ENCODE measurements at places on chromosomes 1 and 21.
A peak's percentile ranks its signal among the peaks of the same experiment; 100 is the strongest.

DNA sequence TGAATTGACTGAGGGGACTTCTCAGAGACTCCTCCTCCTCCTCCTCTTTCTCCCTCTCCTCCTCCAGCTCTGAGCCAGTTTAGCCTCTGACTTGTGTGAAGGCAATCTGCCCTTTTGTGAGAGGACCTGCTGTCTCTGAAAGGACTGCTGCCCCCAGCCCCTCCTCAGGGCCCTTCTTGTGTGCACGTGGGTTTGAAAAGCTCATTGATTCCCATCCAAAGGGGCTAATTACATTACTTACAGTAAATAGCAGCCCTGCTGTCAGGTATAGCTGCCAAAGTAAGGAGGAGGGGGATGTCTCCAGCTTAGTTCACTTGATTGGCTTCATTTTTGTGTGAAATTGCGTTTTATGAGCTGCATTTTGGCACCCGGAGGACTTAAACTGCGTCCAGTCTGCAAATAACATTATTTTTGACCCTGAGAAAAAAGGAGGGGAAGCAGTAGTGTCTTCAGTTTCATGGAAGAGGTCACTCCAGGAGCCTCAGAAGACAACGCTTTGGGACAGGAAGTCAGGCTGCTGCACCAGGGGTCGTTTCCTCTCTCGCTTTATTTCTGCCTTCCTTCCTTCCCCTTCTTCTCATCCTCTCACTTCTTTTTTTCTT lies 1.8 kb upstream of the LHX9 start:
- no peak for DNase-seq

DNA sequence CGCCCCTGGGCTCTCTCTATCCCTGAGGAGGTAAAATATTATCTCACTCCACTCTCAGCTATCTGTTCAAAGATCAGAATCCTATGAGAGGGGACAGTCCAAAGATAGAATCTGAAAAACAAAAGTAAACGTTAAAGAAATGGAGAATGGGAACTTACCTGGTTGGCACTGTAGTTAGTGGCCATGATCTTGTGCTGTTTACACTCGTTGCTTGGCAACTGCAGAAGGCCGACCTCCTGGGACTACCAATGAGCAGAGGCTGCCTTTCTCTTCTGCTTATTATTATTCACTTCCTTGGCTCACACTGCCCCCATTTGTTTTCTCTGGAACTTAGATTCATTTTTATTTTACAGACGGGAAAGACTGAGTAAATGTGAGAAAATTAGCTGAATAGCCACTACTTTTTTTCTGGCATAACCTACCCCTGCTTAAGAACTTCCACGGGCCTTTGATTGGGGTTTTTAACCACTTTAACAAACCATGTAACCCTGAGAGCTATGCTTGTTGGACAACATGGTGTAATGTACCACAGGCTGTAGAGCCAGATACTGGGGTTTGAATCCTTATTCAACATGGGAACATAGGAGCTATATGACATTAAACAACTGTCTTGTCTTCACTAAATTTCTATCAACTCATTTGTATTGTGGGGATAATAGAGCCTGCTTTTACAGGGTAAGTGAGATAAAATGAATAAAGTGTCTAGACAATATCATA lies at the start of gene CFAP126:
CFAP126 (minus strand) TSS at position 193 of the 717 bp plus-strand sequence; CDS start at position 185, 8 bp downstream.
- no peak for DNase-seq

- no peak for DNase-seq
Measured at GRCh38 chr1:34057347-34058130, 107.5 kb downstream of the CSMD2 start.

- DNase-seq: no peak
Measured at GRCh38 chr1:5926686-5927435, 65.4 kb downstream of the NPHP4 start.

DNA sequence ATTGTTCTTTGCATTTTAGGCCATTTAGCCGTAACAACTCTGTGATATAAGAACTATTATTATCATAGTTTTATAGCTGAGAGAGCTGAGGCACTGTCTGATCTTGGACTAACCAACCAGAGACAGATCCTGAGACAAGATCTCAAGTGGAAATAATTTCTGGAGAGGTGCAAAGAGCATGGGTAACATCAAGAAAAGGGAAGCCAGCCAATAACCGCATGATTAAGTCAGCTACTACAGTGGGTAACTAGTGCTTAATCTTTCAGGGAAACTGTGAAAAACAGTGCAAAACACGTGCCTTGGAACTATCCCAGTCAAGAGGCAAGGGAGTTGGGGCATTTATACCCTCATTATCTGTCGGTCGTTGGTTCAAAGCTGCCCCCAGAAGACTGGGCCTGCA lies 105.8 kb downstream of the OMA1 start:
- no peak for DNase-seq

- DNase-seq: no peak
Measured at GRCh38 chr1:2908081-2908480, 106.6 kb upstream of the TTC34 start.

DNA sequence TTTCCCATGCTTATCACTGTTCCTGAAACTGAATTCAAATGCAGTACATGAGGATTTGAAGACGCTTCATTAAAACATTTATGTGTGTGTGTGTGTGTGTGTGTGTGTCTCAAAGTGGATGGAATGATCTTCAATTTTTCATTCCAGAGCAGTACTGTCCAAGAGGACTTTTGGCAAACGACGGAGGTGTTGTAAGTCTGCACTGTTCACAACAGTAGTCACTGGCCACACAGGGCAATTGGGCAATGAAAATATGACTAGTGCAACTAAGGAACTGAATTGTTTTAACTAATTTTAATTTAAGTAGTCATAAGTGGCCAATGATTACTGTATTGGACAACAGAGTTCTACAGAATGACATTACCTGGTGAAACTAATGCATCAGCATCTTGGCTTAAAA lies 5.0 kb downstream of the TAF5L start:
- no peak for DNase-seq

GRCh38 chr1:45478121-45478814 lies 12.7 kb downstream of the TESK2 start:
- DNase-seq: no peak

DNA sequence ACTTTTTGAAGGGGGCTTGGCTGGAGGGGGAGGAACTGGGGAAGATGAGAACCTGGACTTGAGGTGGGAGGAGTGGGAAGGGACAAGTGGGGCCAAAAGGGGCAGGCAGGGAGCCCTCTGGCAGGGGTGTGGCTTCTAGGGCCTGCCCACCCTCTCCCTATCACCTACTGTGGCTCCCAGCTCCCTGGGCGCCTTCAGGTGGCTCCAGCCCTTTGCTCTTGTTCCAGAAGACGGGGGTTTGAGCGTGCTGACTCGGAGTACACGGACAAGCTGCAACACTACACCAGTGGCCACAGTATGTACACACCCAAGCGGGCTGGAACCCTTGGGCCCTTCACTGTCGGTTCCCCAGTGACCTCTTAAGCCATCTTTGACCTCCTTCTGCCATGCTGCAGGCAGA lies 76.5 kb downstream of the LACTBL1 start:
- no peak for DNase-seq

DNA sequence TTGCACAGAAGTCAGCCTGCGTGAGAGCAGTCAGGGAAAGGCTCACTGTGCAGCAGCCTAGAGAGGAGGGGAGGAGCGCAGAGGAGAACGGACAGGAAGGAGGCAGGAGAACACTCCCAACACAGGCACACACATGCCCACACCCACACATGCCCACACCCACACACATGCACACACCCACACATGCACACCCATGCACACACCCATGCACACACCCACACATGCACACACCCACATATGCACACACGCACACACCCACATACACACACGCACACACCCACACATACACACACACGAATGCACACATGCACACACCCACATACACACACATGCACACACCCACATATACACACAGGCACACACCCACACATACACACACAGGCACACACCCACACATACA lies 7.1 kb downstream of the SUMO3 start:
- no peak for DNase-seq

DNA sequence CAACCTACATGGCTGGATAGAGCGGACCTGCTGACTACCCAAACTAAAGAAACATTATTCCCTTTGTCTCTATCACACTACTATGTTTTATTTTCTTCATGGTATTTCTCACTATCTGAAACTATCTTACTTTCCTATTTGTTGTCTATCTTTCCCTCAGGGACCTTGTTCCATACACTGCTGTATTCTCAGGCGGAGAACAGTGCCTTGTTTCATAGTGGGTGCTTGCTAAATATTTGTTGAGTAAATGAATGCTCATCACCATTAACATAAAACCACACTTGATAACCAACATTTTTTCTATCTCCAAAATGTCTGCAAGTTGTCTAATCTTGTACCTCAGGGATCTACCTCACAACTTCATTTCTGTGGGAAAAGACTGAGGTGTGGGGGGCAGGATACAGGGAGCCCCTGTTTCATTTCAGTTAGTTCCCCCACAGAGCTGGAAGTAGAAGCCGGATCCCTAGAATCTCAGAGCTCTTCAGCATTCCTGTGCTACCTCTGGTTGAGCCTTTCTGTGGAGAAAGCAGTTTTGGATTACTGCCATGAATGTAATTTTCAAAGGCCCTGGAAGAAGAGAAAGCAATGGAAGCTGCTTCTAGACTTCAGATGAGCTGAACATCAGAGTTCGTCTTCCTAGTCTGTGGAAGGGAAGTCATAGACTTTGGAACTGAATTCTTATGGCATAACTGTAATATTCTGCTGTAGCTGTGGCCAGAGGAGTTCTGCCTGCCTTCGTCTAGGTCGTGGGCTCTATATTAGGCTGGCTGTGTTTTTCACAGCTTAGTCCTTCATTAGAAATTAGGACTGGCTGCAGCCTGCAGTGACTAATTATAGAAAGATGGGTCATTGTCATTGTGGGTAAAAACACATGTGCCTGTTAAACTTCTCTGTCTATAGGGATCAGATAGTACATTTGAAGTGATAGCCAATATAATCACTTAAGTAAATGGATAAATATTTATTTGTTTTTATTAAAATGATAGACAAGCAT lies 293.2 kb upstream of the SGIP1 start:
- no peak for DNase-seq

DNA sequence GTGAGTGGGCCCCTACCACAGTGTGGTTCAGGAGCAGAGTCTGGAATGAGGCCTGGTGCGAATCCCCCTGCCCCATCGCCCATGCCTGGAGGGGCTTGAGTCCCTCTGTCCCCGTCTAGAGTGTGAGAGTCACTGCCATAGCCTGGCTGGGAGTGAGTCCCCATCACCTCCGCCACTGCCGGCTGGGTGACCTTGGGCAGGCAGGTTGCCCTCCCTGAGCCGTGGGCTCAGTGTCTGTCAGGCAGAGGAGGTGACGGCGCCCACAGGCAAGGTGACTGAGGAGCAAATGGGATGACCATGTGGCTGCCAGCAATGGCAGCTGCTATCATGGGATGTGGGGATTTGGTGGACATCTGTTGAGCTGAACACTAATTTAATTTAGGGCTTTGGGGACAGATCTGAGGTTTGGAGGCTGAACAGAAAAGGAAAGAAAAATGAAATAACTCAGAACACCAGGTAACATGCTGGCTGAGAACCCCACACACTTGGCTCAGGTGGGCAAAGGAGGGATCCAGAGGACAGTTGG lies 38.1 kb upstream of the GPR153 start:
- DNase-seq: no peak

- no peak for DNase-seq
Measured at GRCh38 chr1:208303743-208304712, 59.8 kb upstream of the PLXNA2 start.

- no peak for DNase-seq
Measured at GRCh38 chr1:214880956-214881355, 201.6 kb upstream of the KCNK2 start.

GRCh38 chr1:21952786-21953520 lies 15.8 kb upstream of the HSPG2 start:
- DNase-seq: no peak

- DNase-seq: no peak
Measured at GRCh38 chr1:24089743-24090555, 22.0 kb downstream of the MYOM3 start.

- DNase-seq: no peak
Measured at GRCh38 chr21:40457741-40458140, 389.2 kb downstream of the DSCAM start.

- no peak for DNase-seq
Measured at GRCh38 chr1:239617731-239618130, 231.4 kb downstream of the CHRM3 start.

DNA sequence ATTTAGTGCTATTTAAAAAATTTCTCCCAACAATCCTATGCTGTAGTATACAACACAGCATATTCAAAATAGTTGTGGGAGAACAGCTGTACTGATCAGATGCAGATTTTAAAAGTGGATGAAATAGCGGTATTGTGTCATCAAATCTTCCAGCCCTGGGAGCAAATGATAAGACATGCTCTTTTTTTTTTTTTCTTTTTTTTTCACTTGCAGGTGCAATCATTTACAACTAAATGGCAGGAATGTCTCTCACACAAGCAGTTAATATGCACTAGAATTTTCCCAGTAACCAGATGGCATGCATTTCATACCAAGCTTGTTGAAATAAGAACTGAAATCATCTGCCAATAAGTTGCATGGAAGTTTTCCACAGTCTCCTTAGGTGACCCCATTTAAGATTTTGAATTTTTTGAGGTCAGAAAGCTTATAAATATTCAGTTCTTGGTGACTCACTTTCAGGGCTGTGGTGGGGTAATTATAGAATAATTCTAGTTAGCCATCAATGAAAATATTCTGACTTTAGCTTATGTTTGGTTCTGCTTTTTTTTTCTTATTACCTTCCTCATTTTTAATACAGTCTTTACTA lies 623.9 kb upstream of the NR5A2 start:
- no peak for DNase-seq

- no peak for DNase-seq
Measured at GRCh38 chr1:70517444-70517843, 106.4 kb downstream of the CTH start.

- DNase-seq: no peak
Measured at GRCh38 chr1:93437976-93438605, 9.8 kb upstream of the FNBP1L start.

GRCh38 chr1:45490121-45490625 lies 790 bp downstream of the TESK2 start:
- DNase-seq: no peak

- DNase-seq: no peak
Measured at GRCh38 chr1:115168026-115168425, 78.7 kb upstream of the TSPAN2 start.

GRCh38 chr1:174258148-174258550 lies 98.8 kb downstream of the RABGAP1L start:
- DNase-seq: peak; percentile 28

DNA sequence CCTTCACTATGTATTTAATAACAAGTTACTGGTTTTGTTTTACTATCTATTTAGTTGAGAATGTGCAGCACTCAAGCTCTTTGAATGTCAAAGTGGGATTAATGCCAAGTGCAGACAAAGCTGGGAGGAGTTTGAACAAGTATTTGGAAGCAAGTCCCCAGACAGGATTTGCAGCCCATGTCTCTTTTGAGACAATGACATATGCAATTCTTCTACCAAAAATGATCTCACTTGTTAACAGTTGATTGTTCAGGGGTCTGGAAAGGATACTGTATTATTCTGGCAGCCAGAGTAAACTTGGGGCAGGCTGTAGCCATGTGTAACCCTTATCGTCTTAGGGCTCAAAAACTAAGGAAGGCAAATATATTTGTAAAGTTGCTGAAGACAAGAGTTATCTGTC lies 15.8 kb downstream of the COLGALT2 start:
- no peak for DNase-seq

All from stimulated activated CD4-positive, alpha-beta T cell treated with anti-CD3 and anti-CD28 coated beads, Interleukin-4, amount 100 ng/mL, for 1 hour (primary cell).